Adrenal gland (tissue), 19 donors: ENCODE measurements at places on chromosomes 6 and 20. TPM values are rescaled to one million over a fixed set of nuclear protein-coding genes. Genes with fewer than 3 reads are reported as not detected.

GABRR2 gene
- 0.65 TPM for total RNA-seq

SEC23B gene
- 88.7 TPM for total RNA-seq

SLC22A1 gene
- total RNA-seq, result 0.69 TPM

RRAGD gene
- 22.8 TPM for total RNA-seq

ABHD16B gene
- not detected for total RNA-seq

- H3K36me3 ChIP-seq, result no peaks in the 10 kb centered on the region
- H3K4me3 ChIP-seq, result no peak overlapping the region
- no peaks in the 10 kb centered on the region for H3K4me1 ChIP-seq
- H3K27ac ChIP-seq, result no peak overlapping the region
- no peaks in the 10 kb centered on the region for H3K27me3 ChIP-seq
Observed at GRCh38 chr6:3165631-3166534, 8.5 kb upstream of the TUBB2A start.

- no peak overlapping the region for H3K4me3 ChIP-seq
- H3K27me3 ChIP-seq, result no peaks in the 10 kb centered on the region
- no peaks in the 10 kb centered on the region for H3K36me3 ChIP-seq
- peak; percentile 67 for DNase-seq
Observed at GRCh38 chr20:3744806-3745685, 12.6 kb downstream of the HSPA12B start.

DNA sequence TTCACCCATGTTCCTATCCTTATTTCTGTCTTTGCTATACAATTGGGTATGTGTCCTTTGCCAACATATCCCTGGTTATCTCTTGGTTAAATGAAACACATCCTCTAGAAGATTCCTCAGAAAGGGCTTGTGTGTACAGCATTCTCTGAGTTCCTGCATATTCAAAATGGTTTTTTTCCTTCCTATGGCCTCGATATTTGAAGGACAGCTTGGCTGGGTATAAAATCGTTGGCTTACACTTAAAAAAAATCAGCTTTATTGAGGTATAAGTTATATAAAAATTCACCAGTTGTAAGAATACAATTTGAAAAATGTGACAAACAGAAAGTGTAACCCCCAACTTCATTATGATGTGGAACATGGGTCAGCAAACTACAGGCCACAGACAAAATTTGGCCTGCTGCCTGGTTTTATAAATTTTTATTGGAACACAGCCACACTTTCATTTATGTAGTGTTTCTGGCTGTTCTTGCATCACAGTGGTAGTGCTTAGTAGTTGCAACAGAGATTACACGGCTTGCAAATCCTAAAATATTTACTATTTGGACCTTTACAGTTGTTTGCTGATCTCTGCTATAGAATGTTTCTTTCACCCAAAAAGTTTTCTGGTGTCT, 16.7 kb downstream of the PCMT1 start:
- no peak for DNase-seq
- H3K4me3 ChIP-seq, result no peak overlapping the region
- H3K36me3 ChIP-seq, result no peaks in the 10 kb centered on the region
- H3K27ac ChIP-seq, result no peak overlapping the region
- H3K4me1 ChIP-seq, result no peaks in the 10 kb centered on the region
- no peaks in the 10 kb centered on the region for H3K27me3 ChIP-seq

DNA sequence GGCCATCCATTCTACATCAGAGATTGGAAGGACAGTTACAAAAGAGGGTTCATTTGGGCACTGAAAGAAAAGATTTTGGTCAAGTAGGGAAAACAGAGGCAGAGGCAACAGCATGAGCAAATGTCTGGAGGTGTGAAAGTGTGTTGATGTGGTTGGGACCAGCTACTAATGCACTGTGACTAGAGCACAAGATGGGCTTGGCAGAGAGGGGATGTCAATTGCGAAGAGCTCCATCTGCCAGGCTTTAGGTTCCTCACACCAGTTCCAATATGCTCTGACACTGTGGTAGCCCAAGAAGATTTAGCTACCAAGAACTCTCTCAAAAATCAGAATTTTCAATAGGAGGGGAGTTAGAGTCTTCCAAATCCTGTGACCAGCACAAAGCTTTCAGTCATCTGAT, 42.1 kb downstream of the TRAF3IP2 start:
- H3K27ac ChIP-seq, result no peak overlapping the region
- H3K27me3 ChIP-seq, result no peaks in the 10 kb centered on the region
- H3K4me3 ChIP-seq, result no peak overlapping the region

- H3K4me3 ChIP-seq, result no peak overlapping the region
- H3K36me3 ChIP-seq, result no peaks in the 10 kb centered on the region
- peak overlapping the region; percentile 76 for H3K27ac ChIP-seq
- no peaks in the 10 kb centered on the region for H3K4me1 ChIP-seq
- no peaks in the 10 kb centered on the region for H3K27me3 ChIP-seq
Observed at GRCh38 chr6:168574075-168574698, 133.2 kb downstream of the SMOC2 start.

DNA sequence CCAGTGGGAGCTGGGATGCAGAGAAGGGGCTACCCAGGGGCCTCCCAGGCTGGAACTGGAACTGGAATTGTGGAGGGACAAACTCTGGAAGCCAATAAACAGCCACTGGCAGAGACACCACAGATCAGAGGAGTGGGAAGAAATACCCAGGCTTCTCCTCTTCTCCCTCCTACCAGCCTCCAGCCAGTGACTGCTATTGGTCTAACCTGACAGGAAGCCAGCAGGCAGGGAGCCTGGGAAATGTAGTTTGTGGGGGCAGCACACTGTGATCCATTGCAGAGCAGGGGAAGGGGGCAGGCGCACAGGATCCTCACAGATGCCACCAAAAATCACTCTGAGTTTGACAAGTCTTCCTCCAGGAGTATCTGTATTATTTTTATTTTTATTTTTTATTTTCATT, 12.1 kb upstream of the MLN start:
- H3K27ac ChIP-seq, result no peak overlapping the region
- no peaks in the 10 kb centered on the region for H3K36me3 ChIP-seq
- no peaks in the 10 kb centered on the region for H3K4me1 ChIP-seq
- no peak overlapping the region for H3K4me3 ChIP-seq
- peaks cover 14% of the 10 kb centered on the region for H3K27me3 ChIP-seq

DNA sequence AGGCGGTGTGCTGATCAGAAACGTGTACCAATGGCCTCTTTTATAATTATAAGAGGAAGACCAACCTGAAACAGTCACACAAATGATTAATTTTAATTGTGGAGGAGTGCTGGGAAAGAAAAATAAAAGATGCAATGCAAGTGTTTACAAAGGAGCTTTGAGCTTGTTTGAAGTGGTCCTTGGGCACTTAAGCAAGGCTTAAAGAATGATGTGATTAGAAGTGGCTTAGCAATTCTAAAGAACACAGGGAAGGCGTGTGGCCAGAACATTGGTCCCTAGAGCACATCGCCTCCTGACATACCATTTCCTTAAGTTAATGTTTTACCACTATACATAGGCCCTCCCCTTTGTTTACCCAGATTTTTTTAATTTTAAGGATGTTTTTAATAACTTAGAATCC, 26.1 kb downstream of the PTPN1 start:
- H3K27ac ChIP-seq, result no peak overlapping the region
- no peak overlapping the region for H3K4me3 ChIP-seq
- H3K27me3 ChIP-seq, result no peaks in the 10 kb centered on the region
- H3K36me3 ChIP-seq, result no peaks in the 10 kb centered on the region

DNA sequence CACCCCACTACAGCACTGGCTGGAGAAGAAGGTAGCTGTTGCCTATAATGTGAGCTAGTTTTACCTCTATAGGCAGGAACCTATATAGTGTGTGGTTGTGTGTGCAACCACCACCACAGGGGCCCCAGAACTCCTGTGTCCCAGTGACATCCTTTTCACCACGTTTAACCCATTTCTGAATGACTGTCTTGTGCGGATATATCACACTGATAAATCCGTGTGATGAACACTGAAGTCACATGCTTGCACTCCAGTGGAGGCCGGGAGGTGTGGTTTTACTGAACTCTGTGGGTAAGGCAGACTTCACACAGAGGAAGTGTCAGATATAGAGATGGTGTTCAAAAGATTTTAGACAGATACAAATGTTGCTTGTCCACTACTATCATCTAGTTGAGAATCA, 32.5 kb downstream of the SDHAF4 start:
- H3K27me3 ChIP-seq, result no peaks in the 10 kb centered on the region
- no peaks in the 10 kb centered on the region for H3K4me1 ChIP-seq
- no peak overlapping the region for H3K27ac ChIP-seq
- no peaks in the 10 kb centered on the region for H3K36me3 ChIP-seq

GRCh38 chr6:167828325-167828956, 1.7 kb downstream of the AFDN start:
- no peak overlapping the region for H3K4me3 ChIP-seq
- H3K4me1 ChIP-seq, result peaks cover 37% of the 10 kb centered on the region
- H3K27ac ChIP-seq, result peak overlapping the region; percentile 74
- H3K36me3 ChIP-seq, result no peaks in the 10 kb centered on the region

DNA sequence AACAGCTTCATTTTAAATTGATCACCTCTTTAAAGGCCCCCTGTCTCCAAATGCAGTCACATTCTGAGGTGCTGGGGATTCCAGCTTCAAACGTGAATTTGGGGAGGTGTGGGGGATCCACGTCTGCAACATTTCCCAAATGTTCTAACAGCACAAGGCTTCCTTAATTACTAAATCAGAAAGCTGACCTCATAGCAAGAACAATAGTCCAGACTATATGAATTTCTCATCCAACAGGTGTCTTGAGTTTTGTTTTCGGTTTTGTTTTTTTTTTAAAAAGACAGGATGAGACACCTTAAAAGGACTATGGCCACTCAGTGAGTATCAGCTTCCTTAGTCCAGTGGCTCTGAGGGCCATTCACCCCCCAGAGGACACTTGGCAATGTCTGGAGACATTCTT, 11.5 kb downstream of the ATP9A start:
- no peak for DNase-seq
- H3K36me3 ChIP-seq, result no peaks in the 10 kb centered on the region
- peaks cover 8% of the 10 kb centered on the region for H3K4me1 ChIP-seq
- H3K27ac ChIP-seq, result peak overlapping the region; percentile 81
- H3K4me3 ChIP-seq, result no peak overlapping the region

GRCh38 chr6:138484018-138484731, 15.1 kb downstream of the NHSL1 start:
- no peaks in the 10 kb centered on the region for H3K36me3 ChIP-seq
- no peaks in the 10 kb centered on the region for H3K4me1 ChIP-seq
- no peak for DNase-seq
- H3K27me3 ChIP-seq, result no peaks in the 10 kb centered on the region

DNA sequence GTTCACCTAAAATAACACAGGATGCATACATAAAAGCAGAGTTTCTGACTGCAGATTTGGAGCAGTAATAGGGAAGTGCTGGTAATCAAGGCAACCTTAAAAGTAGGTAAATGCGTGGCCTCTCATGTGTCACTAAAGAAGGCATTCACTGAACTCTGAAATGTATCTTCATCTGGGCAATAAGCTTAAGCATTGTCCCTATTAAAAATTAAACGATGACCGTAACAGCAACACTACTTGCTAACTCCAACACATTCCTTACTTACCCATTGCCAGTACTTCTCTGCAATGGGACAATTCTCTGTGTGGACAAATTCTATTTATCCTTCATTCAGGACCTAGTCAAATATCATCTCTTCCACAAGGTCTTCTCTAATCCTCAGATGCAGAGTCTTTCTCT, 19.9 kb downstream of the ADGRF1 start:
- DNase-seq, result no peak
- no peak overlapping the region for H3K4me3 ChIP-seq
- H3K27me3 ChIP-seq, result no peaks in the 10 kb centered on the region
- H3K27ac ChIP-seq, result no peak overlapping the region
- H3K36me3 ChIP-seq, result no peaks in the 10 kb centered on the region

- H3K27ac ChIP-seq, result no peak overlapping the region
- no peaks in the 10 kb centered on the region for H3K27me3 ChIP-seq
- H3K4me1 ChIP-seq, result no peaks in the 10 kb centered on the region
- DNase-seq, result no peak
- no peaks in the 10 kb centered on the region for H3K36me3 ChIP-seq
Observed at GRCh38 chr20:15342991-15343523, 1005.6 kb upstream of the FLRT3 start.

DNA sequence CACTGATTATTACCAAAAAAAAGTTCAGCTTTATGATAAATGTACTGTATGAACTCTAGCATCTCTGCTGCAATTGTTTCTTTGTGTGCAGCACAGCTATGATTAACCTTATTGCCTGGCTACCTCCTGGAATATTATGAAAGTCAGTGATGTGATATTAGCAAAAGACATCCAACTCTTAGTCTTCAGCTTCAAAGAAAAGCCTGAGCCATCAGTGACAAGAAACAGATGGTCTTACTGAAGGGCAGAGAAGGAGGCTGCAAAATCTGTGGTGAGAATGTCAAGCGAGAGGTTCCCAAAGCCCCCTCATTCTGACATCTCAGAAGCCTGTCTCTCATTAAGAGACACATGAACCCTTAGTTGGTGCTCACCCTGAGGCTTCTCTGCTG, 89.4 kb upstream of the TNFAIP3 start:
- H3K4me1 ChIP-seq, result no peaks in the 10 kb centered on the region
- DNase-seq, result no peak
- H3K36me3 ChIP-seq, result no peaks in the 10 kb centered on the region
- no peak overlapping the region for H3K27ac ChIP-seq
- no peak overlapping the region for H3K4me3 ChIP-seq

DNA sequence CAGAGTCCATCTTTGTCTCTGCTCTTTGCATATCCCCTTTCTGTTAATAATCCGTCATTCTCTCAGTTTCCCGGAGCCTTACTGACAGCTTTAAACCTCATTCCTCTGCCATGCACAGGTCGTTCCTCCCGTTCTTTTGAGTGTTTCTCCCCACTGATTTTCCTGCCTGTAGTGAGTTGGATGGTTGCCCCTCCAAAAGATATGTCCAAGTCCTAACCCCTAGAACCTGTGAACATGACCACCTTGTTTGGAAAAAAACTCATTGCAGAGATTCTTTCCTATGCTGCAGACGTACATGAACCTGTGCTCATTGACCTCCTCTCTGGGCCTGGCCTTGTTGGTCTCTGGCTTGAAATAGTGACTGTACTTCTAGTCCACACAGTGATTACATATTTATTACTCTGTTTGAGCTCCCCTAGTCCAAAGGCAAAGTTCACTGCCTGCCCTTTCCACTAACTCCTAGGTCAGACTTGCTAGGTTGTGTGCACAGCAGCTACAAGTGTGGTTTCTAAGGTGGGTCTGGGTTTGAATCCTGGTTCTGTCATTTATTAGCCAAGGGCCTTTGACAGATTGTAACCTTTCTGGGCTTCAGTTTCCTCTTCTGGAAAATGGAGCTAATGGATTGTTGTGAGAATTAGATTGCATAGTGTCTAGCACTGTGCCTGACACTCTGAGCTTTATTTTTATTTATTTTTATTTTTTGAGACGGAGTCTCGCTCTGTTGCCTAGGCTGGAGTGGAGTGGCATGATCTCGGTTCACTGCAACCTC, 29.3 kb downstream of the PPARD start:
- no peak for DNase-seq
- no peak overlapping the region for H3K27ac ChIP-seq
- H3K27me3 ChIP-seq, result no peaks in the 10 kb centered on the region
- H3K36me3 ChIP-seq, result no peaks in the 10 kb centered on the region
- H3K4me3 ChIP-seq, result no peak overlapping the region

DNA sequence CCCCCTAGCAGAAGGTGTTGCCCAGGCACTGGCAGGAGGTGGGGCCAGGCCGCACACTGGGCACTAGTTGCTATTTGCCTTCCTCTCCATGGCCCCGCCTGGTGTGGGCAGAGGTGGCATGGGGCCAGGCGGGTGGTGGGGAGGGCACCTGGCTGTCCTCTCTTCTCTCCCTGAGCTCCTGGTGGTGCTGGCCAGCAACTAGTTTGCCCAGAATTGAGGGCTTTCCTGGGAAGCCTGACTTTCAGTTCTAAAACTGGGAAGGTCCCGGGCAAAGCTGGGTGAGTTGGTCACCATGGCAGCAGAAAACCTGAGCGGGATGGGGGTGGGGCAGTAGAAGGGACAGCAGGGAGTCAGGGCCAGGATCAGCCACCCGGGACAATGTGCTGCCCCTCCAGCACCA, 48.2 kb downstream of the RBM38 start:
- peak; percentile 60 for DNase-seq
- H3K4me1 ChIP-seq, result peaks cover 14% of the 10 kb centered on the region
- H3K4me3 ChIP-seq, result no peak overlapping the region
- H3K36me3 ChIP-seq, result no peaks in the 10 kb centered on the region

- H3K36me3 ChIP-seq, result no peaks in the 10 kb centered on the region
- no peak overlapping the region for H3K4me3 ChIP-seq
Observed at GRCh38 chr6:165660857-165661663, 2.0 kb downstream of the PDE10A start.
